ENCODE measurements at places on chromosomes 2 and 18.

GRCh38 chr18:47915229-47915628 is 15.2 kb downstream of the SMAD2 start:
- no peak for DNase-seq

- no peak for DNase-seq
These were observed 70.1 kb upstream of the CXCR4 start for GRCh38 chr2:136188086-136188485.

GRCh38 chr2:189115126-189115525 is 64.4 kb downstream of the COL5A2 start:
- no peak for DNase-seq

DNA sequence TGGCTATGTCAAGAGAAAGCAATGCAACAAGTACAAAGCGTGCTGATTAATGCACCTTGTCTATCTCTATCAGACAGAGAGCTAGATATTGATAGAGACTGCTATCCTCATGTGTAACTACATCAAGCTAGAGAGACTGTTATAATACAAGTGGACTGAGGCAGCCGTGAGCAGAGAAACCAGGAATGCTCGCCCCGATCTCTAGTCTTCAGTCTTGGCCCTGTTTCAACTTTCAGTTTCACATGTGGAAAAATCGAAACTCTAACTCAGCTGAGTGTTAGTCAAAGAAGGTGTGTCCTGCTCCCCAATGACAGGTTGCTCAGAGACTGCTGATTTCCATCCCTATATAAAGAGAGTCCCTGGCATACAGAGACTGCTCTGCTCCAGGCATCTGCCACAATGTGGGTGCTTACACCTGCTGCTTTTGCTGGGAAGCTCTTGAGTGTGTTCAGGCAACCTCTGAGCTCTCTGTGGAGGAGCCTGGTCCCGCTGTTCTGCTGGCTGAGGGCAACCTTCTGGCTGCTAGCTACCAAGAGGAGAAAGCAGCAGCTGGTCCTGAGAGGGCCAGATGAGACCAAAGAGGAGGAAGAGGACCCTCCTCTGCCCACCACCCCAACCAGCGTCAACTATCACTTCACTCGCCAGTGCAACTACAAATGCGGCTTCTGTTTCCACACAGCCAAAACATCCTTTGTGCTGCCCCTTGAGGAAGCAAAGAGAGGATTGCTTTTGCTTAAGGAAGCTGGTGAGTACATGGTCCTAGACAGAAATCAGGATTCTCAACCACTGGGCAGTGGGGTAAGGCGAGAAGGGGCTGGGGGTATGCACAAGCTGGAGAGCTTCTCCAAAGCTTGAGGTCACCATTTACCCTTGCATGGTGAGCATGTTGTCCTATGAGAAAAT is at the start of gene RSAD2:
TSS of gene RSAD2 (plus strand) at position 376 of the 903 bp plus-strand sequence. CDS start at position 400, 24 bp downstream.
- no peak for DNase-seq

DNA sequence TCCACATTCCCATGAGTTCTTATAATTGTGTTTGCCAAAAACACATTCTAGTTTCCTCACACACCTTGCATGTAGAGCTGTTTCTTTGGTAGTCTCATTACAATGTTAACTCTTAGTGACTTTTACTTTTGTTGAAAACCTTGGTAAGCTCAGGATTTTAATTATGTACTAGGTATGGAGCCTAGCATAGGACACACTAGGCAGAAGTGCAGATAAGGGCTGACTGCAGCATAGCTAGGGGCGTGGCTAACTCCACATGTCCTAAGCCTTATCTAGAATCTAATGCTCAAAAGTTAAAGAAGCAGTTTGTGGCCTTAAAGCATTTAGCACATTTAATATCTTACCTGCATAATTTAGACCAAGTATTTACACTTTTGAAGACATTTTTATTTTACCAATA is 153.7 kb upstream of the FBXO11 start:
- no peak for DNase-seq

DNA sequence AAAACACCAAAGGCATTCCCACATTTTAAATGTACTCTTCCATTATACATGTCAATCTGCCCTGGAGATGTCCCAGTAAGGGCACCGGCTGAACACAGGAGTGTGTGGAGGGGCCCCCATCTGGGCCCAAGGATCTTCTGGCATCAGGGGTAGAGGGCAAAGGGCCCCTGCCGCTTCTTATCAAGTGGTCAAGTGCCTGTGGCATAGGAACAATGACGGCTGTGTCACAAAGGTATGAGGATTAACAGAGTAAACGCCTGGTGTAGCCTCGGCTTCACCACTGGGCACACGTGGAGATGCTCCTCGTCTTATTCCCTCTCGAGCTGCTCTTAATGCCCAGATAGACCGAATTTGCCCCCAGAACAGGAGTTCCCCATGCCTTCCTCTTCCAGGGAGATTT is 169.7 kb upstream of the GLI2 start:
- no peak for DNase-seq

DNA sequence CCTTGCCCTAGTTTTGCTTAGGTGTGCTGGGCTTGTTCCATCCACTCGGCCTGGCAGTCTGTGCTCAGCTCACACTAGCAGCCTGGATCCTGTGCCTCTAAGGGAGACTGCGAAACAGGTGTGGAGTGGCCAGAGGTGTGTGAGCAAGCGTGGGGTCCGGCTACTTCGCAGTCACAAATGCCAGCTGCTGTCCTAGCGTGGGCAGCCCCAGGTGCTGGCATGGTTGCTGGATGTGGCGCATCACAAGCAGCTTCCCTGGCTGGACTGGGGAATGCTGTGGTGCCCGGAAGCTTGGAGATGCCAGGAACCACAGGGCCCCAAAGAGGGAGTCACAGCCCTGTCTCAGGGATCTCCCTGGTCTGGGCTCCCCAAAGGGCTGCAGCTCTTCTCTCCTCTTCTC is 119.0 kb upstream of the TMEFF2 start:
- DNase-seq, result no peak

GRCh38 chr18:55421615-55422419 is 166.2 kb downstream of the TCF4 start:
- no peak for DNase-seq

DNA sequence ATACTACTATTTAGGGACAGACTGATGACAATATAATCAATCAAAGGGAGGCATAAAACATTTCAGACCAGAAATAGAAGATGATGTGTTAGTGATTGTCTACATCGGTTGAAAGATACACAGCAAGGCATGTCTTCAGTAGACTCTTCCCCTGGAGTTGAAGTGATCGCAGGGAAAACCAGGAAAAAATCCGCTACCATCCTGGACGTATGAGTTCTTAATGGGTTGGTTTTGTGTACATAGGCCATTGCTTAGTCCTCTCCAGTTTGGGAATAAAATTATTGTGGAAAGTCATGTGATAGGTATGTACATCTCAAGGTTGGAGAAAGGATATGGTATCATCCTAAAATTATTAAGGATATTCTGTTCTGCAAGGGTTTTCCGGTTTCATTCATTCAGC is 4.3 kb downstream of the APCDD1 start:
- DNase-seq, result no peak

- DNase-seq, result no peak
These were observed 59.4 kb downstream of the SNORC start for GRCh38 chr2:232929303-232930058.

DNA sequence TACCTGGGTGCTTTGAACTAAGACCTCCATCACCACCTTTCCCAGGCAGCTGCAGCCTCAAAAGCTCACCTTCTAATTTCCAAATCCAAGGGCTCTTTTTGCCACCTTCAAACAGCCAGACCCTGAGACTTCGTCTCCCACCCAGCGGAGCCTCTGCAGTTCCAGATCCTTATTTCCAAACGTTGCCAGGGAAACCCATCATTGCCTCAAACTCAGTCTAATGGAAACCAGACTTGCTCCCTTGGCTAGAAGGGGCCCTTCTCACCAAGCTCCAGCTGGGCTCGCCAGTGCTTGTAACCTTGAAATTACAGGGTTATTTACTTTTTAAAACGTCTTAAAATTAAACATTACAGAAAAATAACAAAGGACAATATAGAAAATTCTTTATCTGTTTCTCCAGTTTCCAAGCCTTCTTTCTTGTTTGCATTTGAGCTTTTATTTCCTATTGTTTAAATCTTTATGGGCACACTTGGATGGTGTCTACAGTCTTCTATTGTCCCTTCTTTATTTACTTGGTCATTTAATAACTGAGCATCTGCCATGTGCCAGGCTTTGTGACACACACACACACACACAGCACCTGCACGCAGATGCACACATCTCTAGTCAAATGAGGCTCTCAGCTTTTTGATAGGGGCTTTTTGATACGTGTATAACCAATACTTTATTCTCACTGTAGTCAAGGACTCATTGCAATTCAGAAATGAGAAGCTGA is 36.1 kb downstream of the TRPM8 start:
- DNase-seq, result no peak
